ENCODE measurements at places on chromosomes 3 and 15.

DNA sequence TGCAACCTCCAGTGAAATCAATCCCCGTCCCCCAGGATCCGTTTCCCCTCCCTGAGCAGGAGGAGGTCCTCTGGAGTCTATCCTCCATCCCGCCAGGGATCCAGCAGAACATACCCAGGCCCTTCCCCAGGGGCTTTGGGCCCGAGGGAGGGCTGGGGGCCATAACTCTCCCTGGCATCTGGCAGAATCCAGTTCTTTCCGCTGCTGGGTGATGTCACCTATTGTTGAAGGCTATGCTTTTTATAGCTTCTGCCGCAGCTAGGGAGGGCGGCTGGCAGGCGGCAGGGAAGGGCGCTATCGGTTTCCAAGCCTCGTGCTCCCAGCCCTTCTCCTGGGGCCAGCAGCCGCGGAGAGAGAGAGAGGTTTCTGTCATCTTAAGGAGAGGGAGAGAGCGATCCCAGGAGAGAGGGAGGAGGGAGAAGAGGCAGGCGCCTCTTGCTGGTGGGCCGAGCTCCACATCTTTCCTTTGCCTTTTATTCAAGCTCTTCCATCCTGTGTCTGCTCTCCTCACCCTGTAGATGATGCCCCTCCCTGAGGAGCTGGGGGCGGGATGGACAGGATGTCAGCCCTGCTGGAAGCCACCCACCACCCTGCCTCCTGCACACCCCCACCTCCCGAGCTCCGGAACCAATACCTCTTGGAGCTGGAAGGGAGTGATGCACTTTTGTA lies 120.1 kb downstream of the ANP32A start:
- no peak for DNase-seq

DNA sequence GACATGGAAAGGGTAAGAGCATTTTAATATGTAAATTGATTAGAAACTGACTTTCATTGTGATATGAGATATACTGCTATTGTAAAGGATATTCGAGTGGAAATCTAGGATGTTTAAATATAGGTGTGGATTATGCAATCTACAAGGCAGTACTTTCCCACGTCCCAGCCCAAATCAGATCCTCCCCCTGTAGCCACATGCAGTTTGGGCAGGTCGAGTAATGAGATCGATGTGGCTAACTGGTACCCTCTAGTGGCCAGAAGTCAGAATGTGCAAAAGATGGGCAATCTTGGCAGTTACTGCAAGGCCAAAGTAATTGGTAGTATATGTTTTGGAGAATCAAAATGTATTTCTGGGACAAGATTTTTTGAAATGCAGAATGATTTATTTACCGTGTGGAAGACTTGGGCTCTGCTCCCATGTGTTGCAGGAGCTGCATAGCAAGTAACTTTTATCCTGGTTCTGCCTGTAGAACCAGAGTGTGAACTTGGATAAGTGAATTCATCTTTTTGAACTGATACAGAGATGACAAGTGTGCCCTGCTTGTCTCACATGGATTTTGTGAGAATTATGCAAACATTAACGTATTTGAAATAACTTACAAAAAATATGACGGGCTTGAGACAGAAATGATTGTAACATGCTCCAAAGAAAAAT lies 94.5 kb upstream of the ADAMTSL3 start:
- peak; percentile 41 for DNase-seq

DNA sequence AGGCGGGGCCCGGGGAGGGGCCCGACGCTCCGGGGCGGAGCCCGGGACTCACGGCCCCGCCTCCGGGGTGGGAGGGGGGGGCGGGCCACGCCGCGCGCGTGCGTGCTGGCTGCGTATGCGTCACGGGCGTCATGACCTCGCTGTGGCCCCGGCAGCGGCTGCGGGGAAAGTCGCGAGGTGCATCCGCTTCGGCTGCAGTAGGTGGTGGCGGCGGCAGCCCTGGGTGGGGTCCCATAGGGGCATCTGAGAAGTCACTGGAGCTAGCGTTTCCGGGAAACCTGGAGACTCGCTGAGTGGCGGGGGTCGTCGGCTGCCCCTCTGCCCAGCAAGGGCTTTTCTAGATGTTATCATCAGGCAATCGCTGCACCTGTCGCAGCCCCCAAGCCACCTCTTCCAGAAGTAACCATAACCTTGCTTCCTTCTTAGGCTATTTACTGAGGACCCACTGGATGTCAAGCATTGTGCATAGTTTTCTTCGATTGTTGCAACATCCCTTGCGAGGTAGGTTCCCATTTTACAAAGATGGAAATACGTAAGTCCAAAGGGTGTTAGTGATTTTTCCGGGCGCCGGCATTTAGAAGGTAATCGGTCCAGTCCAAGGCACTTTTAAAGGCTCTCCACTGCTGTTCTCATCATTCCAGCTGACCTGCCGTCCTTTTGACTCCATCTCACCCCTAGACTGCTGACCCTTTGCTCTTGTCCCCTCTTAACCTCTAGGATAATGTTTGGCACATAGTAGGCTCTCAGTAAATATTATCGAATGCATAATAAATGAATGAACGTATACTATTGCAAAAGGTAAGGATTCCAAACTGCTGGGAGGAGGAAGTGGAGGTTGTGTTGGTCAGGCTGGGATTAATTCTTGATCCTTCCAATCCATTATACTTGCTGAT lies at the start of gene GDPGP1:
TSS of gene GDPGP1 (plus strand) at position 114 of the 893 bp plus-strand sequence. CDS start 6,700 bp downstream, outside the sequence.
- DNase-seq = no peak

- no peak for DNase-seq
Observed at GRCh38 chr15:40253167-40253790, 14.4 kb downstream of the PAK6 start.

DNA sequence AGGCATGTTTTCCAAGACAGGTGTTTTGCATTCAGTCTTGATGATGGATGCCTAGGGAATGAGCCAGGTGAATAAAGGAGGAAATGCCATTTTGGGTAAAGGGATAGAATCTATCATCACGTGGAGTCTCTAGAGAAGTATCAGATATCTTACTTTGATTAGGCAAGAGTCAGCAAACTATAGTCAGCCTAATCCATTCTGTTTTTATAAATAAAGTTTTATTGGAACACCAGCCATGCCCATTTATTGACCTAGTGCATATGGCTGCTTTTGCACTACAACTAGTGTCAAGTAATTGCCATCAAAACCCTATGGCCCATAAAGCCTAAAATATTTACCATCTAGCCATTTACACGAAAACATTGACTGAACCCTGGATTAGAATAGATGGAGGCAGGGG lies 231.2 kb downstream of the SLC9A9 start:
- no peak for DNase-seq

- DNase-seq = no peak
Observed at GRCh38 chr3:4831580-4831950, 147.7 kb upstream of the BHLHE40 start.

DNA sequence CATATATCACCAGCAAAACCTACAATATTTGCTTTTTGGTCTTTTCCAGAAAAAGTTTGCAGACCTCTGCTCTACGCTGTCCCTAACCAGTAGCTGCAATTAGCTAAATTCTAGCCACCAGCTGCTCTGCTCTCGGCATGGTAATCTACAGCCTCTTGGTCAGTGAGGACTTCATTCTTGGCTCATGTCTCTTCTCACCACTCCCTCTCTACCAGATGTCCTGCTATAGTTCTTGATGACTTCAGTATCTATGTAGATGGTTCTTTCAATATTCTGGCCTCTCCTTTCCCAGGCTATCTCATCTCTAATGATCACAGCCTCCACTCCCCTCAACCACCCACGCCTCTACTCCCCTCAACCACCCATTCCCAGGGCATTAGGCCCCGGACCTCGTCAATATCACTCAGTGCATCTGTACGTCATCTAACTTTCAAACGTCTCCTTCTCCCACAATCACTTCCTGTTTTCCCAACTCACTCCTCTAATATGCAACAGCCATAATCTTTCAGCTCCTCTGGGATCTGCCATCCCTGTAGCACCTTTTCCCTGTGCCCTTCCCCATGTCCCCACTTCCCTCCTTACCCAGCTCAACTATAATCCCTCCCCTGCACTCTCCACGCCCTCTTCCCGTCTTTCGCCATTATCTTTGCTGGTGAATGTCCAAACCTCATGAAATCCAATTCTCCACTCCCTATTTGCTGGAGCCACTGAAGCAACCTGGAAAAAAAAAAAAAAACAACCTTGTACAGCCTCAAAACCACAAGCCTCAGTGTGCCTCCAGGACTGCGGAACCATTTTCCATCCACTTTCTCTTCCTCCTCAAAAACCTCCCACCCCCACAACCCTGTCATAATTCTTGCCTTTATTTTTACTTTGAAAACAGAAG lies 429.4 kb upstream of the PROK2 start:
- no peak for DNase-seq

DNA sequence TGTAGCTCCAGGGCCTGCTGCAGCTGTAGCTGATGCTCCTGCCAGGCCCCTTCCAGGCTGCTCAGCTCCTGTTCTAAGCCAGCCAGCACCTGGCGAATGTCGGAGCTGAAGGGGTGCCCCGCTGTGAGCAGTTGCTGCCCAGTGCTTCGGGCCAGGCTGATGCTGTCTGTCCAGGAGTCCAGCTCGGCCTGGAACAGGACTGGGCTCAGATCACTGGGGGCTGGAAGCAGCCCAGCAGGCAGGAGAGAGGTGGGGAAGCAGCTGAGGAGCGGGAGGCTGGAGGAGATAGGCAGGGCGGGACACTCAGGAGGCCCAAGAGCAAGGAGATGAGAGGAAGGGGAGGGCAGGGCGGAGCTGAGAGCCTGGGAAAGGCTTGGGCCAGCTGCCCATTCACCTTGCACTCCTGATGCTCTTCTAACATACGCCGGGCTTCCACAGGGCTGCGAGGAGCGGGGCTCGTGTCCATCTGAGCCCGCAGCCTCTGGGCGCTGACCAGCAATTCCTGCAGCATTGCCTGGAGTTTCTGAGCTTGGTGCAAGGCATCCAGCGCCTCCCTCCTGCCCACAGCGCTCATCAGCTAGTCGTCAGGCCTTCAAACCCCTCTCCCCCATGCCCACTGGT lies 23.2 kb downstream of the PLA2G4B start:
- DNase-seq = no peak

DNA sequence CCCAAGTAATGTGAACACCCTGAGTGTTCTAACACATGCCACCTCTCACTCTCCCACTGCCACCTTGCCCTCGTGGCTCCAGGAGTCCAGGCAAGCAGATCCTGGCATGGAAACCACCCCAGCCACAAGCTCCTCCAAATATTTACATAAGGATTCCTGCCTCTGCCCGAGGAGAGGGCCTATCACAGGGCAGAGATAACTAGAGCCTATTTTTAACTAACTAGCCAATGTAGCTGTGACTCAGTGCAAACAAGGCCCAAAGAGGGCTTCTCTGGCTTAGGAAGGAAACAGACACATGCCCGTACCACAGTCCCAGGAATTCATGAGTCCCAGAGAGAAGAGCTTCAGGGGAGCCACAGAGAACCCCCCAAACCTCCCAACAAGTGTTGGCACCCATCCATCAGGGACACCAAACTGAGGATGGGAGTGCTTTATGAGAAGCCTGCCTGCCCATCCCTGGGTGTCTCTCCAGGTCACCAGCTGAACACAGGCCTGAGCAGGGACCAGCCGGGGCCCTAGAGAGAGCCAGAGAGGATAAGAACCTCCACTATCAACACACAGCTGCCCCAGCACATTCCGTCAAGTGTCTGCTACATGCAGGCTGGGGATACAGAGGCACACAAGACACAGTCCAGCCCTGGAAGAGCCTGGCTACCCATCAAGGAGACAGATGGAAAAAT lies 9.2 kb downstream of the FYCO1 start:
- DNase-seq = no peak

- no peak for DNase-seq
Observed at GRCh38 chr3:196236223-196236622, 19.9 kb downstream of the SLC51A start.

DNA sequence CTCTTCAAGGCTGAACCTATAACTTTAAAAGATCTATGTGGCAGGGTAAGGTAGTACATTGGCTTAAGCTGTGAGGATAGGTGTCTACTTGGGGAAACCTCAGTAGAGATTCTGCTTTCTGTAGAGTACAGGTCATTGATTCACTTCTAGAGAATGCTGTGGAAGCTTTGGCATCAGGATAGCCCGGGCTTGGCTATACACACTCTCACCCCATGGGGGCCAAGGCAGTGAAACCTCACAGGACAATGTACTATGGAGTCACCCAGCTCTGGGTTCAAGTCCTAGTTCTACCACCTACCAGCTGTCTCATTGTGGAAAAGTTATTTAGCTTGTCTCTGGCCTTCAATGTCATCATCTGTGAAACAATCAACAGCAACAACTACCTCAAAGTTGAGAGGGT lies 9.0 kb downstream of the MTFMT start:
- no peak for DNase-seq

DNA sequence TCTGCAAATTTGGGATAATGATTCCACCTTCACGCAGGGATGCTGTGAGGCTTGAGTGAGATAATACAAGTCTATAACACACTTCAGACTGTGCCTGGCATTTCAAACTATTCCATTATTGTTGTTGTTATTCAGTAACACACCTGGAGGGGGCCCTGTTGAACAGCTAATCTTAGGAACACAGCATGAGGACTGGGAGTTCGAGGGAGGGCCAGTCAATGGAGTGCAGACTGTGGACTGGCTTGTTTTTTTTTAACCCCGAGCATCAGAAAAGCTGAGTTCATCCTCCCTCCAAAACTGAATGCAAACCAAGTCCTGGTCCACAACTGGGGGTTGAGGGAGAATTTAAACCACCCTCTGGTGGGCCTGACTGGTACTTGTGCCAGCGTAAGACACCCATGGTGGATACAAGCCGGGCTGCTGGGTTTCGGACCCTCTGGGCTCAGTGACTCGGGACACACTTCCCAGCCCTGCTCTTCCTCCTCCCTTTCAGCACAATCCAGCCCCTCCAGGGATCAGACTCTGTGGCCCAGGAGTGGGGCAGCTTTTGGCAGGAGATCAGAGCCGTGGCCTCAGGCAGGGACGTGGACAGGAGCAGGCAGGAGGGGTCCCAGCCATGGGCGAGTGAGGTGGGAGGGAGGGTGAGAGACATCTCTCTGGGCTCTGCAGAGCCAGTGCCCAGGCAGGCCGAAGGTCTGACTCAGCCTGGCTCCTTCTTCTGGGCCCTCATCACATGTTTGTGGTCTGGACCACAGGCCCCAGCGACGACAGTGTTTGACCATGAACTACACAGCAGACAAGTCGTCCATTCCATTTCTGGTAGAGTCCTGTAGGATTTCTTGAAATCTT lies 36.3 kb upstream of the MEX3B start:
- DNase-seq = no peak

Data from GM12891 (cell line).